ENCODE measurements at places on chromosomes 4 and X.

DNA sequence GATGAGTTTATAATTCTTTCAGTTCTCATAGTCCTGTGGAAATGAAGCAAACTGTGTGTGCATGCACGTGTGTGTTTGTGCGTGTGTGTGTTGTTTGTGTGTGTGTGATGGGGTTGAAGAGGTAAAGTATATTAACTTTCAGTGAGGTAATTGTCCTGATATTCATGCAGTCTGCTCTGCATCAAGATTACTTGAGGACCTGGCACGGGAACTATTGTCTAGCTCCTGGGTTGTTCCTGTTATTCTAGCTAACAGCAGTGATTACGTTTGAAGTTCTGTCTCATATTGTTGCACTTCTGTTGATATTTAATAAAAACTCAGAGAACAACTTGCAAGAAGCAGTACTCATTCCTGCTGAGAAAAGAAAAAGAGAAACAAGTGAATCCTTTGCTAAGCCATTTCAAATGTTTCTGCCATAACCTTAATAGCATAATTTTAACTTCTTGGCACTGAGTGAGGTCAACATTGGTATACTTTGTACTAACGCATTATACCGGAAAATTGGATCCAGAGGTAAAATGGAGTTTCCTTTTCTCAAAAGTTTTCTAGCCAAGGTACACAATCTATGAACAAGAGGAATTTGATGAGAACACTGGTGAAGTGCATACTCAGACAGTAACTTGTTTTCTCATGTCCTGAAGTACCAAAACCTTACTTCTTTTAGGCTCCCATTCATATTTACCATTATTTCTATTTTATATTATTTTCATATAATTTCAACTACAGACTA lies 113.2 kb downstream of the SPCS3 start:
- no peak for DNase-seq

GRCh38 chr4:46648088-46648744 lies 258.3 kb upstream of the GABRA2 start:
- DNase-seq: no peak

DNA sequence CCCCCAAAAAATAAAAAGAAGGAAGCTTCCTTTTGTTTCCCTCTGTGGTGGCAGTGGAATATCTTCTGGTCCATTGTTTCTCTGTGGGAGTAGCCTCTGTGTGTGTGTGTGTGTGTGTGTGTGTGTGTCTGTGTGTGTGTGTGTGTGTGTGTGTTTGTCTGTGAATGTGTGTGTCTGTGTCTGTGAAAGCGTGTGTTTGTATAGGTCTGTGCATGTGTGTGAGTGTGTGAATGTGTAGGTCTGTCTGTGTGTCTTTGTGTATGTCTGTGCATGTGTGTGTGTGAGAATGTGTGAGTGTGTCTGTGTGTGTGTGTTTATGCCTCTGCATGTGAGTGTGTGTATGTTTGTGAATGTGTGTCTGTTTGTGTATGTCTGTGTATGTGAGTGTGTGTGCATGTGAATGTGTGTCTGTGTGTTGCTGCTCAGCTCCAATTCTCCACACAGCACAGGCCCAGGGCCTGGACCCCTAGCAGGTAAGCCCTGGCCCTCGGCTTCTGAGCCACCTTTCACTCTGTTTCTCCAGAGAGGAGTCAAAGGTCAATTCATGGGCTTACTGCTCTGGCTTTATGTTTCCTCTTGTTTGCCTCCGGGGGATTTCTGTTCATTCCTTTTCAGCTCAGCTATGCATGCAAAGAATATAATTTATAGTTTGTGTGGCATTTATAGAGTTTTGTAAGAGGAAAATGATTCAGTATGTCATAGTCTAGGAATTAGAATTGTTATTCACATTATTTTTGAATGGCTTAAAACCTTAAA lies 89.8 kb downstream of the UCHL1 start:
- no peak for DNase-seq

- DNase-seq: no peak
Measured at GRCh38 chr4:42642101-42642797, 14.7 kb downstream of the ATP8A1 start.

- DNase-seq: no peak
Measured at GRCh38 chr4:173074501-173074946, 94.1 kb upstream of the GALNT7 start.

- DNase-seq: no peak
Measured at GRCh38 chrX:120468479-120468824, 644 bp downstream of the LAMP2 start.

- DNase-seq: no peak
Measured at GRCh38 chr4:57109847-57110639, at the start of gene IGFBP7. IGFBP7 (minus strand) TSS chr4:57110385; CDS start chr4:57110351, 34 bp downstream.

- DNase-seq: no peak
Measured at GRCh38 chr4:98572697-98573096, 85.7 kb downstream of the TSPAN5 start.

- no peak for DNase-seq
Measured at GRCh38 chr4:113766882-113767281, 5.3 kb upstream of the CAMK2D start.

- DNase-seq: no peak
Measured at GRCh38 chrX:103674531-103675454, 11.7 kb downstream of the MORF4L2 start.

- no peak for DNase-seq
Measured at GRCh38 chr4:189029976-189030504, 890.8 kb downstream of the TRIML1 start.

GRCh38 chr4:112889619-112890527 lies 159.6 kb upstream of the ANK2 start:
- DNase-seq: no peak

GRCh38 chr4:122783301-122784215 lies 43.1 kb upstream of the FGF2 start:
- no peak for DNase-seq

DNA sequence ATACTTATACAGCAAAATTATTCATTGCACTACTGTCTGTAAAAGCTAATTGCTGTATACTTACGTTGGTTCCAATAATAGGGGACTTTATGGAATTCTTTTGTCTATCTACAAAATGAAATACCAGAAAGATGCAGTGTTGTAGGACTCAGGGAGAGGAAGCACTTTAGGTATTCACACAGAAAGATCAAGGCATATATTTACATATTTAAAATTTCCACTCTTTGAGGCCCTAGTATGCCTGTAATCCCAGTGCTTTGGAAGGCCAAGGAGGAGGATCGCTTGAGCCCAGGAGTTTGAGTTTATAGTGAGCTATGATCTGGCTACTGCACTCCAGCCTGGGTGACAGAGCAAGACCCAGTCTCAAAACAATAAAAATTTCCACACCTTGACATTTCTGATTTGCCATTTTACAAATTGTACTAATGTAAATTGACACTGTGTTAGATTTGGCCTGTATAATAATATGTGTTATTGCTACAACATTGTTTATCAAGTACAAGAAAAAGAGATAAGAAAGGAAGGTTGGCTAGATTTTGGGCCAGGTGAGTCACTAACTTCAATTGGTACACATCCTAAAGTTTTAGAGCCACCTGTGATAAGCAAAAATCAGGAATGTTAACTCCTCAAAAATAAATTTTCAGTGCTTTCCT lies 35.1 kb downstream of the ADGRA3 start:
- no peak for DNase-seq

- DNase-seq: no peak
Measured at GRCh38 chrX:155886409-155886808, 5.3 kb downstream of the VAMP7 start.

DNA sequence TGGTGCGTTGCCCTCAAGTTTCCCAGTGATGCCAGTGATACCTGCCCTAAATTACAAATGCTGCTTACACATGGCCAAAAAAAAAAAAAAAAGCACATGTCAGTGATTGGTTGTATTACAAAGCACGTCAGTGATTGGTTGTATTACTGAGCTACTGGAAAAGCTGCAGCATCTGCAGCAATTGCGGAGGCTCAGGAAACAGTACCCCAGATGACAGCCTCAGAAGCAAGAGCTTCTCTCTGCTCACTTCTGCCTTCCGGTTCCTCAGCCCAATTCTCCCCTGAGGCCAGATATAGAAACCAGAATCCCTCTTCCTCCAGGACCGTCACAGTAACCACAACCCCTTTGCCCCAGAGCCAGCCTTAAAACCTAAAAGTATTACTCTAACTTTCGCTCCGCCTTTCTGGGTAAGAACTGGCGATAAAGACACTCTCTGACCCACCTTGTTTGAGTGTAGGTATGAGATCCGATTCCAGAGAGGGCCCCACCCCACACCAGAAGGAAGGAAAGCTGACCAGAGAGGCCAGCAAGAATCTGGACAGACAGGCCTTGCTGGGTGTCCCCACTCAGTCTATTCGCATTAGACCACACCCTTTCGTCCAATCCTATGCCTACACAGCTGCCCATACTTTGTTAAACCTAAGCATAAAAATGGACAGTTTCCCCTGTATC lies 85.0 kb upstream of the SORBS2 start:
- DNase-seq: no peak

DNA sequence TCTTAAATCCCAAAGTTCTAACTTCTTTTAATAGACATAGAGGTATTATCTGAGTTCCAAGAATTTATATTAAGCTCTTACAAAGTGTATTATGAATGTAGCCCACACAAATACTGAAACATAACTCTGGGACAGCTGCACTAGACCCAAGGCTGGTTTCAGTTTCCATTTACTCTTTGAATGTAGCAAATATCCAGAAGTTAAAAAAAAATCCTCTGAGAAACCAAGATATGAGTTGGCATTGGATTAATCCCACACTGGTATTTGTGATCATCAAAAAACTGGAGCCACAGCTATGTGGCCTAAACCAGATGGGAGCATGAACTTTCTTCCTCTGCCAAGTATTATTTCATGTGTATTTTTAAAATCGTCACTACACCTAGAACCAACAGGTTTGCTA lies 23.6 kb upstream of the SMPX start:
- DNase-seq: no peak

DNA sequence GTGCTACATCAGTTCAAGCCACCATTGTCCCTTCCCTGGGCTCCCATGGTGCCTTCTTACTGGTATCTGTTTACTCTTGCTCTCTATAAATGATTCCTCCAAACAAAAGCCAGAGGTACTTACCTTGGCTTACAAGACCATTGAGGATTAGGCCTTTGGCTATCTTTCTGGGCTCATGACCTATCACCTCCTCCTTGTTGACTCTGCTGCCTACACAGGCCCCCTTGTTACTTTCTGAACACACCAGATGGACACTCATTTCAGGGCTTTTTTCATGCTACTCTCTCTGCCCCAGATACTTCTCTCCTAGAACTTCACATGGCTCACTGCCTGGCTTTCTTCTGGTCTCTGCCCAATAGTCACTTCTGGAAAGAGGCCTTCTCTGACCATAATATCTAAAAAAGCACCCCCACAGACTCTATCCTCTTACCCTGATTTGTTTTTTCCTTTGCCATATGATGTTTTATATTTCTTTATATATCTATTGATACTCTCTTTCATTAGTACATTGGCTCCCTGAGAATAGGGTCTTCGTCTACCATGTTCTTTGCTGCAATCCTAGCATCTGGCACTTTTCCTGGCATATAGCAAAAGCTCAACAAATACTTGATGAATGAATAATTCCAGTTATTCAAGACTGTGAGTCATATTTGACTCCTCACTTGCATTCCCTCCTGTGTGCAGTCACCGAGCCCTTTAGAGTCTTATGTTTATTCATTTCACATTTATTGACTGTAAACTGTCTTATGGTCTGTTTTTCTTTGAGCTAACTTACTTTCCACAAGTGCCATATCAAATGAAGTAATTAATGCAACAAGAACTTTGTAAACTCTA lies 27.1 kb upstream of the TAPT1 start:
- DNase-seq: no peak

DNA sequence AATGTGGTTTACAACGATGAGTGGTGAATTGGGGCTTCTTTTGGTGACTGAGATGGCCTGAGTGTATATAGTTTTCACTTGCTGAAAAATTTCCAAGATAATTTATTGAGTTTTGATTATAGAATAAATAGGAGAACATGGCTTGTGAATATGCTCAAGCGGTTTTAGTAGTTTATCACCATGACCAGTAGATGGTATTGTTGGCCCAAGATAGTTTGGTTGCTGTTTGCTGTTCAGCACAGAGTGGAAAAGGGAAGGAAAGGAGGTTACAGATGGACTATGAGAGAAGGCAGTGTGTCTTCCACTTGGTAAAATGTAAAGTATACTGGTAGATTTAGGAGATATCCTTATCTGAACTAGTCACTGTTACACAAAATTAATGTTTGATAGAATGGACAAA lies 55.8 kb upstream of the POU4F2 start:
- no peak for DNase-seq

DNA sequence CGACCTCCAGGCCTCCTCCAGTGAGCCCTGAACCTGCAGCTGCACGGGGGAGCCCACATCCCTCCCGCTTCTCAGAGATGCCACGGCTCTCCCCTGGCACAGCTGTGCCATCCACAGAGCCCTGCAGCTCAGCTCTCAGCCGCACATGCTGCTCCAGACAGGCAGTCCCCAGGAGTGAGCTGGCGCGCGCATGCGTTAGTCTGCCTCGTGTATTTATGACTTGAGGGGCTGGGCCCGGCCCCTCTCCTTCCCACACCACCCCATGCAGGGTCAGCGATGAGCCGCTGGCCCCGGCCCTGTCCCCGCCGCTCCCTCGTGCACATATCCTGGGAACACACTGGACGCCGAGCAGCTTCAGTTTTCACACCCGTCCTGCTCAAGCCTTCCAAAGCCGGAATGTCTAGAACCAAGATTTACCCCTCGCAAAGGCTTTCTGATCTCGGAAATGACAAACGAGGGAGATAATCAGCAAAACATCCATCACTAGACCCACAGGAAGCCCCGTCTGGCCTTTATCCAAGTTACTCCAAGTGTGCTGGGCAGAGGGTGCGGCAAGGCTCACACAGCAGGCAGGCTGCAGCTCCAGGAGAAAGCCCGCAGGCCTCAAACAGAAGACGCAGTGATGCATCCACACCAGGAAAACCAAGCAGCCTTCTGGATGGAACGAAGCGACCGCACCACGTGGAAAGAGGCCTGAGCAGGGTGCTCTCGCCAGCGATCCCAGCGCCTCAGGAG lies 24.3 kb downstream of the GAK start:
- no peak for DNase-seq

- DNase-seq: no peak
Measured at GRCh38 chr4:129094347-129094746, 1.0 kb upstream of the SCLT1 start.

GRCh38 chr4:112378858-112379257 lies 81.7 kb downstream of the ALPK1 start:
- DNase-seq: no peak

- DNase-seq: no peak
Measured at GRCh38 chr4:138475116-138475515, 233.0 kb upstream of the SLC7A11 start.

GRCh38 chr4:151569650-151570049 lies 160.7 kb downstream of the FHIP1A start:
- no peak for DNase-seq
